ENCODE measurements at places on chromosomes 4 and X. TPM values are rescaled to one million over a fixed set of nuclear protein-coding genes. Genes with fewer than 3 reads are reported as not detected.

DNA sequence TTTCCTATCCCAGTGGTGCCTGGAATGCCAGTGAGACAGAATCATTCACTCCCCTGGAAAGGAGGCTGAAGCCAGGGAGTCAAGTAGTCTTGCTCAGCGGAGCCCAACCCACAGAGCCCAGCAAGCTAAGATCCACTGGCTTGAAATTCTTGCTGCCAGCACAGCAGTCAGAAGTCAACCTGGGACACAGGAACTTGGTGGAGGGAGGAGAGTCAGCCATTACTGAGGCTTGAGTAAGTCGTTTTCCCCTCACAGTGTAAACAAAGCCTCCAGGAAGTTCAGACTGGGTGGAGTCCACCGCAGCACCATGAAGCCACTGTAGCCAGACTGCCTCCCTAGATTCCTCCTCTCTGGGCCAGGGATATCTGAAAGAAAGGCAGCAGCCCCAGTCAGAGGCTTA, 283.2 kb upstream of the CPEB2 start:
- DNase-seq = no peak

DNA sequence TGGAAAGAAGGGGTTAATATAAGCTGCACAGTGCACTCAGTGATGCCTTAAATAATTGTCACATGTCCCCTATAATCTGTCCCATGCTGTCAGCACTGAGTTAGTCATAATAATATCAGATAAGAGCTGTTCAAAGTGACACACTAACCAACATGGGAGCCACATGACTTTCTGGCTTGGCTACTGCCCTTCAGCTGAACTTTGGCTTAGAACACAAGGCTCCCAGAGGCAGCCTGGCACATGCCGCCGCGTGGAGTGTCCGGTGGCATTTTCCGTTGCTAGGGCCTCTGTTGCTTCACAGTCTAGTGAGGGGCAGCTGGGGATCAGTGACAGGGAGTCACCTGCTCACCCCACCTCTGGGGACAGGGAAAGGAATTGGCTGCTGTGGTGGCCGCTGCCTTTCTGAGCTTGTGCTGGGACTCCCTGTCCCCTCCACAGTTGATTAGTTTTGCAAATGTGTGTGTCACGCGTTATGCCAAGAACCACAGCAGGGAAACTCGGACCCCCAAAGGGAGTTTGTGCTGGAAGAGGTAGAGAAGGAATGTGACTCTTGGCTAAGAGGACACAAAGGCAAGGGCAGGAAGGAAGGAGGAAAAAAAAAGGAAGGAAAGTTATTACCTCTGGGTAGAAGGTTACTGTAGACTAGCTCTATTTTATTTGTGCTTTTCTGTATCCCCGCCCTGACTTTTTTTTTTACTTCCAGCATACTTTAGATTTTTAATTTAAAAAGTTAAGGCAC, 41.1 kb upstream of the PPARGC1A start:
- no peak for DNase-seq

- no peak for DNase-seq
These were observed 7.8 kb upstream of the CLOCK start for GRCh38 chr4:55554453-55555030.

- no peak for DNase-seq
These were observed 68.3 kb downstream of the LARP7 start for GRCh38 chr4:112704991-112705845.

DNA sequence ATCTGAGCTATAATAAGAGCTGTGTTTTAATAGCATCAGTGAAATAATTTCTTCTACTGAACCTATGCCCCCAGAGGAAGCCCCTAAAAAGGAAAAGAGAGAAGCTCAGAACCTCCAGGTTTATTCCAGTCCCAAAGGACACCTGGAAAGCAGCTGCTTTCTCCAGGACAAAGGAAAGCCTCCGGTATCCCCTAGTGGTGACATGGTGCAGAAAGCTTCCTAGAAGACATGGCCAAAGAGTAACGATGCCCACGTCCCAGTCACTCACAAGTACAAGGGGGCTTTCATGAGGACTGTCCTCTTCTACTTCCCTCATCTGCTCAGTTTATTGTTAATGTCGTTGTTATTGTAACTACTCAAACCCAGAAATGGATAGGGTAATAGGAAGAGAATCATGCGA, 343.9 kb downstream of the UNC5C start:
- DNase-seq = no peak

- no peak for DNase-seq
These were observed 35.4 kb downstream of the CCSER1 start for GRCh38 chr4:90162566-90162965.

GRCh38 chr4:139606579-139607501, 50.8 kb upstream of the SETD7 start:
- DNase-seq = no peak

- peak; percentile 59 for DNase-seq
These were observed 92.9 kb downstream of the EGF start for GRCh38 chr4:110005461-110006056.

- DNase-seq = peak; percentile 58
These were observed 45.9 kb downstream of the HMGB2 start for GRCh38 chr4:173288296-173288695.

DNA sequence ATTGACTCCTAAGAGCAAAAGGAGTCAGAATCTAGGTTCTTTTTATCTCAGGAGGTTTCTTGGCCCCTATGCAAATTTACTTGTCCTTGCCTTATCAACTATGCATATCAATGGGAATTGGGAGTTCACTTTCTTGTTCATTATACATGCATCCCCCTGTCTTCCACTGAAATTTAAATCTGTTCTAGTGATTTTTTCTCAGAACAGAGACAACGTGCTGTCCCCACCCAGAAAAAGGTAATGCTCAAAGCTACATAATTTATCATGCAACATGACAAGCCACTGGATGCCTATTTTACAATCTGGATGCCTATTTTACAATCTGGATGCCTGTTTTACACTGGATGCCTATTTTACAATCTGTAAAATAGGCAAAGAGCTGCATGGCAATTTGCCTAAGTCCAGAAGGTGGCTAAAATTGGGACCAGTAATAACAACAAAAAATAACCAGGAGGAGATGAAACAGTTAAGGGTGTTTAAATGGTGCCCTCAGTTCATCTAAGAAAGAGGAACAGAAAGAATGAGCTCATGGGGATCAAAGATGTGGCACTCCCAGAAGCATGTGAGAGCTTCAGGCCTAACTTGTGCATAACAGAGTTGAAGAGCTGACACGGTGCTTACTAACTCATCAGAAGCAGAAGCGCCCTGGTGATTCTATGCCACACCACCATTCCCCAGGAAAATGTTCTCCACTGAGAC, 537.8 kb upstream of the BOD1L1 start:
- DNase-seq = no peak

- no peak for DNase-seq
These were observed 32.7 kb downstream of the DHX15 start for GRCh38 chr4:24551492-24552289.

DNA sequence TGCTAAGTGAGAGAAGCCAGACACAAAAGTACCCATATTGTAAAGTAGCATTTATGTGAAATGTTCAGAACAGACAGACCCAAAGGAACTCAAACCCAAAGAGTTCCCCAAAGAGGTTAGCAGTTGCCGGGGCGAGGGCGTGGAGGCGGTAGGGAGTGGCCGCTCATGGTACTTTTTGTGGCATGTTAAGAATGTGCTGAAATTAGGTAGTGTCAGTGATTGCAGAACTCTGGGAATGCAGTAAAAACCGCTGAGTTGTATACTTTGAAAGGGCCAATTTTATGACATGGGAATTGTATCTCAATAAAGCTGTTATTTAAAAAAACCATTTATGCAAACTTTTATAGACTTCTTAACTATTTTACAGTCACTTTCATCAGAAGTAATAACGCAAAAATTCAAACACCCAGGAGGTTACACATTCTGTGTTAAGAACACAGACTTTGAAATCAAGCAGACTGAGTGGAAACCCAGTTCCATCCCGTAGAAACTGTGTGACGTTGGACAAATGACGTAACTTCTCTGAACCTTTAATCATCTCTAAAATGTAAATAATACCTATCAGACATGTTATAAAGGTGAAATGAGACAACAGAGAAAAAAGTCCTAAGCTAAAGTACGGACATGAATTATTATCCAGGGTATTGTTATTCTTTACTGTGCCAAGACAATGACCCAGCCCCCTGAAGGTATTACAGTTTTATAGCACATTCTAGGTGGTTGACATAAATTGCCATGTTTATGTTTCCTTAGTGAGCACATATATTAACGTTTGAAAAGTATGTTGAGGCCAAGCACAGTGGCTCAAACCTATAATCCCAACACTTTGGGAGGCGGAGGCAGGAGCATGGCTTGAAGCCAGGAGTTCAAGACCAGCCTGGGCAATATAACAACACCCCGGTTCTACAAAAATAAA, 19.7 kb downstream of the ZFP42 start:
- DNase-seq = no peak

- DNase-seq = no peak
These were observed 608.1 kb upstream of the AADAT start for GRCh38 chr4:170697845-170698244.

- peak; percentile 2 for DNase-seq
These were observed 638 bp downstream of the BLTP1 start for GRCh38 chr4:122152711-122153226.

- DNase-seq = no peak
These were observed 48.5 kb upstream of the ARMCX2 start for GRCh38 chrX:101708163-101708562.

DNA sequence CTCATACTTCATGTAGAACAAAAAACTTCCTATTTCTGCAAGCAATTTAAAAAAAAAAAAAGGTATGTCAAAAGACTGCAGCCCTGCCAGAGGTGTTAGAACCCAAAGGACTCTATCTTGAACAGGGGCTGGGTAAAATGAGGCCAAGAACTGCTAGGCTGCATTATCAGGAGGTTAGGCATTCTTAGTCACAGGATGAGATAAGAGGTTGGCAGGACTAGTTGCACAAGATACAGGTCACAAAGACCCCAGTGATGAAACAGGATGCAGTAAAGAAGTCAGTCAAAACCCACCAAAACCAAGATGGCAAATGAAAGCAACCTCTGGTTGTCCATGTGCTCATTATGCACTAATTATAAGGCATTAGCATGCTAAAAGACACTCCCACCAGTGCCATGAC, 104.1 kb downstream of the ANOS1 start:
- no peak for DNase-seq

GRCh38 chrX:150035531-150035930, 97.2 kb upstream of the EOLA2 start:
- no peak for DNase-seq

DNA sequence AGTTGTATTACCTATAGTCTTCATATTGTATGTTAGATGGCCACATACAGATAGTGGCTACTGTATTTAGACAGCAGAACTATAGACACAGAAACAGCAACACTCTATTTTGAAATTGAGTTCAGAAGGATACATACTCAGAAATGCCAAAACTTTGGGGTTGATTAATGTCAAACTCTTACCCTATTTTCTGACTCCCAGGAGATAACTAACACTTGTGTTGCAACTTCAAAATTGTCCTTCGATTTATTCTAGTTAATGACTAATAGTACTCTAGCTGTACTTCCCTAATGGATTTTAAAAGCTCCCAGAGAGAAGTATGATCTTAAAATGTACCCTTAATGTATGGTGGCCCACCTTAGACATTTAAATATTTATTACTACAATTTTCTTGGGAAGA, 229.9 kb upstream of the UGT8 start:
- DNase-seq = no peak

DNA sequence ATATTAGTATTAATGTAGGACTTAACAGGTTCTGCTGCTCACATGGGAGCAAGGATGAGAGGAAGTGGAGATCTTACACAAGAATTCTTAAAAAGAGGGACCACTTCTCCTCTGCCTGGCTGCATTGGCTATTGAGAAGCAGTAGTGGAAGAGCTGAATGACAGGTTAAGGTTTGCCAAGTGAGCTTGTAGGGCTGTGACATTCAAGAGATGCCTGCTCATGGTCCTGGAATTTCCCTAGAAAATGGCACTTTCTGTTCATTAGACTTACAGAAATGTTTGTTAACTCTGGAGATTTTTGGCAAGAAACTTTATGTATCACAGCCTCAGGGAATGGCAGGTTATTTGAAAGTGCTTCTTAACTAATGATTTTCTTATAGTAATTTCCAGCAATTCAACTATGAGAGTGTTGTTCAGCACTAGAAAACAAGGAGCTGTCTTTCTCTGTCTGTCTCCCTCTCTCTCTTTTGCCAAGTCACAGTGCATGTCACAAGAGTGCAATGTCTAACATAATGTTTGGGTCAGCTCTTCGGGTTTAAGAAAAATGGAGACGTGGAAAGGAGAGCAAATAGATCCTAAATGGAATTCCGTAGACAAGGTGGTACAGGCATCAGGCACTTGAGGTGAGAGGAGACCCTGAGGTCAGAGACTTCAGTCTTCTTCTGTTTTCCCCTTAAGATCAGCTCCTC, 8.3 kb upstream of the NAP1L5 start:
- DNase-seq = no peak

- no peak for DNase-seq
These were observed 65.1 kb downstream of the GPR143 start for GRCh38 chrX:9700555-9700954.

- no peak for DNase-seq
These were observed 148.7 kb downstream of the SPATA18 start for GRCh38 chr4:52199574-52200338.

DNA sequence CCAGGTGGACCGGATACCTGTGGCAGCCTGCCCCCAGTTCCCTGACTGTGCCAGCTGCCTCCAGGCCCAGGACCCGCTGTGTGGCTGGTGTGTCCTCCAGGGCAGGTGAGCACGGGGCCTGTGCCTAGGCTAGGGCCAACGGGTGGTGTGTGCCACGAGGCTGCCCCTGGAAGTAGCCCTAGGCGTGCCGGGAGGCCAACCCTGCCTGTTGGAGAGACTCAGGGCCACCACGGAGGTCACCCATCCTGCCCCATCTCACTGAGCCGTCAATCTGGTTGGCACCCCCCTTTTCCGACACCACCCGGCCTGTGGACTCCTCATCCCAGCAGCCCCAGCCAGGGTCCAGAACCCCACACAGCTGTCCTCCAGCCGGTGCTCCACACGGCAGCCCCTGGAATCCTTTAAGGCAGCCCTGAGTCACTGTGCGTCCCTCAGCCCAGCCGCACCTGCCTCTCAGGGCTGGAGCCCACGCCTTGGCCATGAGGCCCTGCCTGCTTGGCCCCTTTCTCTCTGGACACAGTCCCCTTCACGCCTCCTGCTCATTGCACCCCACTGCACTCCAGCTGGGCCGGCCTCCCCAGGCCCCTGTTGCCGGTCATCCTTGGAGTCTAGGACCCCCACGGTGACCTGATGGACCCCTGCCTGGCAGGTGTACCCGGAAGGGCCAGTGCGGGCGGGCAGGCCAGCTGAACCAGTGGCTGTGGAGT, 5.3 kb downstream of the PLXNB3 start:
- DNase-seq = no peak

GRCh38 chr4:752196-752861, 46.7 kb downstream of the PCGF3 start:
- DNase-seq = no peak

MAGEA9B gene
- not detected for polyA plus RNA-seq

WWC2 gene
- 0.59 TPM for polyA plus RNA-seq

PABPC4L gene
- not detected for polyA plus RNA-seq

BLOC1S4 gene
- polyA plus RNA-seq = 65.8 TPM

F9 gene
- not detected for polyA plus RNA-seq

PDE5A gene
- 1.1 TPM for polyA plus RNA-seq

SULT1B1 gene
- 13.3 TPM for polyA plus RNA-seq

DMRTC1 gene
- polyA plus RNA-seq = not detected

TCEANC gene
- 6.2 TPM for polyA plus RNA-seq

Data from naive thymus-derived CD8-positive, alpha-beta T cell (primary cell).